ENCODE measurements at places on chromosomes 12 and 14.

DNA sequence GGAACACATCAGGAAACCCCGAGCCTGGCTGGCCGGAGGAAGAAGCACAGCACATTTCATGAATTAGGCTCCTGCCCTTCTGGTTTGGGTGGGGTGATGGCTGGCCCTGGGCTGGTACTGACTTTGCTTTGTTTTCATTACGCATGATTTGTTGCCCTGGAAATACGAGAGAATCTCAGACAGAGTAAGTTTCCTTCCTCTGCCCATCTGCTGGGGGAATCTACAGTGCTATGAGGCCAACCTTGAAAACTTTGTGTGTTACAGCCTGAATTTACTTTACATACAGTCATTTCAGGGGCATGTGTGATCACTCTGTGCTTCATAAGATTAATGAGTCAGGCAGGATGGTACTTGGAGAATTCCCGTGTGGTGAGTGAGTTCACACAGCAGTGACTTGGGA, 20.5 kb upstream of the SLC5A8 start:
- no peak for DNase-seq

GRCh38 chr12:111313833-111314259, 55.0 kb downstream of the PHETA1 start:
- peak; percentile 46 for DNase-seq

- no peak for DNase-seq
Observed at GRCh38 chr14:97276573-97276972, 479.4 kb downstream of the VRK1 start.

GRCh38 chr14:102019006-102019540, 54.7 kb downstream of the DYNC1H1 start:
- no peak for DNase-seq

GRCh38 chr12:39395866-39396265, 47.1 kb downstream of the KIF21A start:
- DNase-seq = no peak

DNA sequence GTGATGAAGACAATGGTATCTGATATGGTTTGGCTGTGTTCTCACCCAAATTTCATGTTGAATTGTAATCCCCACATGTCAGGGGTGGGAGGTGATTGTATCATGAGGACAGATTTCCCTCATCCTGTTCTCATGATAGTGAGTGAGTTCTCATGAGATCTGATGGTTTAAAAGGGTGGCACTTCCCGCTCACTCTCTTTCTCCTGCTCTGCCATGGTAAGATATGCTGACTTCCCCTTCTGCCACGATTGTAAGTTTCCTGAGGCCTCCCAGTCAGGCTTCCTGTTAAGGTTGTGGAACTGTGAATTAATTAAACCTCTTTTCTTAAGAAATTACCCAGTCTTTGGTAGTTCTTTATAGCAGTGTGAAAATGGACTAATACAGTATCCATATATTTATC, 25.6 kb upstream of the PTHLH start:
- DNase-seq = no peak

GRCh38 chr12:48414021-48414420, 58.3 kb upstream of the ANP32D start:
- DNase-seq = no peak

DNA sequence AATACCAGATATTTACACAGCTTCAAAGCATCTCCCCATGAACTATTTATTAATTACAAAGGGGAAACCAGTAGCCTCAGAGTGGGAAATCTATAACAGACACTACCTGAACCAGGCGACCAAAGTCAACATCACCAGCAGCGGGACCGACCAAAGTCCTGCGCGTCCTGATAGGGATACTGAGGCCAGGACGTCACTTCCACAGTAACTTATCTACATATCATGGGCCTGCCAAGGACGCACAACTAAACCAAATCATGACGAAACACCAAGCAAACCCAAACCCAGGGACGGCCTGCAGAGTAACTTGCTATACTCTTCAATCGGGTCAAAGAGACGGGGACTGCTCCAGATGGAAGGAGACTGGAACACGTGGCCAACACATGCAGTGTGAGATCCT, 26.0 kb upstream of the RIMBP2 start:
- DNase-seq = no peak

DNA sequence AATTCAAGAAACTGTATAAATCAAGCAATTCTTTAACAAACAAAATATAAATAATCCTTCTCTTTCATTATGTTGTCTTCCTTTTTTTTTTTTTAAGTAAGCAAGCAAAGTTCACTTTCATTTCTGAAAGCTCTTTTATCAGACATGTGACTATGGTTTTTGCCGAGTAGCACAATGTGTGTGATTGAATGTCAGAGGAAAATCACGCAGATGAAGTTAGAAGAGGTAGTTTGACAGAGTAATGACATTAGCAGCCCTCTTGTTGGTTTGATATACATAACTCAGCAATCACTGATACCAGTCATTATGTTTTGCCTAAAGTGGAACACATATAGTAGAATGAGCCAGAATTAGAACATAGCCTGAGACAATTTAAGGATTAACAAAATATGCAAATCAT, 19.0 kb downstream of the ALX1 start:
- DNase-seq = no peak

DNA sequence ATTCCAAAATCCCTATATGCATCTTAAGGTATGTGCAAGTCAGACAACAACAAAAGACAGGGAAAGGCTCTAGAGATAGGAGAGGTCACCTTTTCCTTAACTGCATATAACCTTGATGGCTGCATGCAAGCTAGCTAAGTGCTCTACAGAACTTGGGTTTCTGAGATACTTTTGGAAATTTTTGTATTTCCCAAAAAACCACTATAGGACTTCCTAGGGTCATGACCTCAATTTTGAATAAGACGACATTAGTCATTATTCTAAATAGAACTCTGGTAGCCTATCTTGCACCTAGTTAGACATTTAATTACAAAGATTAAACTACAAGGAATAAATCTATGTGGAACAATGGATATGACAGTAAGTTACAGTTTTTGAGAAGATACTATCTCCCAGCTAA, 309.3 kb downstream of the BCAT1 start:
- DNase-seq = no peak

DNA sequence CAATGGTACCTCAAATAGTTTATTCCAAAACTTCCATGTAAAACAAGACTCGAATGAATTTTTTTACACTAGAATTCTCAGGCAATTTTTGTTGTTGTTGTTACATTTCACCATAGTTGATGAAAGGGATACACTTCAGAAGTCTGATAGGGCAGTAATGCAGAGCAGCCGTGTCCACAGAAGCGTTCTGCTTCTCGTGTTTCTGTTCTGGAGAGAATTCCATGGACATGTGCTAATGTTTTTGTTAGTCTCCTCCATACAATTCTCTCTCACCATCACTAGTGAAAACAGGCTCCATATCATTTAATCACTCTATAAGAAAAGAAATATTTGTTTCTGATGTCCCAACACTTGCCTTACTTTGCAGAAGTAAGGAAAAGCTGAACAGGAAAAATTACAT, 606.1 kb downstream of the SLC16A7 start:
- peak; percentile 3 for DNase-seq

GRCh38 chr12:106130474-106131113, 8.2 kb downstream of the NUAK1 start:
- no peak for DNase-seq

DNA sequence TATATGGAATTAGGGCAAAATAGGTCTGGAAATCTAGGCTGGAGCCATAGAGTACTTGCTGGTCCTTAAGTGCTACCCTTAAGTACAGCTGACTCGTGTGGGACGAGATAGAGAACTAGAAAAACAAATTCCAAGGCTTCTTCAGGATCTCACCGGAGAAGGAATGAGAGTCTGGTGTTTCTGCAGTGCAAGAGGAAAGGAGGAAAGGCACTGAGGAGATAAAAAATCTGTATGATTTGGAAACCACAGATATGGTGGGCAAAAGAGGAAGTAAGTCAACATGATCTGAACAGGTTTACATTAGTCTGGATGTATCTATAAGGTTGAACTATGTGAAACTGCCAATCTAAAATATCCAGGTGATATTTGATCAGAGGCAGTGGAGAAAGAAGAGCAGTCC, 134.4 kb upstream of the SOX5 start:
- no peak for DNase-seq

DNA sequence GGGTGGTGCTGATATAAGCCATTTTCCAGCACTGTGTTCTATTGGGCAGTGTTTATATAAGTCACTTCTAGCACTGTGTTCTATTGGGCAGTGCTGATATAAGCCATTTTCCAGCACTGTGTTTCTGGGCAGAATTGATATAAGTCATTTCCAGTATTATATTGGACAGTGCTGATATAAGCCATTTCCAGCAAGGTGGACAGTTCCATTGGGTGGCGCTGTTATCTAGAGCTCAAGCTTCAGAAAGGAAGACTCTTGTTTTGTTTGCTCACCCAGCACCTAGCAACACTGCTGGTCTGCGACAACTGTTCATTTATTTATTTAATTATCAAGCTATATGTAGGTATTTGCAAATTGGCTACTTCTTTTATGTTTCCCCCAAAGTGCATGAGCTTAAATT, 690.3 kb downstream of the AACS start:
- DNase-seq = no peak

DNA sequence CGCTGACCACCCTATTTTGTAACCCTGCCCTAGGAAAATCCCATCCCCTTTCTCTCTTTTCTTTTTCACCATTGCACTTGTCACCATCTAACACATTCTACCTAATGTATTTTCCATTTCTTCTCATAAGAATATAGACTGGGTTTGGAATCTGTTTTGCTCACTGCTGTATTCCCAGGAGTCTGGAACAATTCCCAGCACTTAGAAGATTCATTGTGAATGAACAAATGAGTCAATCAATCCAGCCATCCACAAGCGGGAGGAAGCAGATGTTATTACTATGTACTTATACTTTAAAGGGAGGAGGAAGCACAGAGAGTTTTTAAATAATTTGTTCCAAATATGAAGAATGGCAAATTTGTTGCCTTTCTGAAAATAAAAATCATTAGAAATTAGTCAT, 142.1 kb downstream of the KIF21A start:
- no peak for DNase-seq

DNA sequence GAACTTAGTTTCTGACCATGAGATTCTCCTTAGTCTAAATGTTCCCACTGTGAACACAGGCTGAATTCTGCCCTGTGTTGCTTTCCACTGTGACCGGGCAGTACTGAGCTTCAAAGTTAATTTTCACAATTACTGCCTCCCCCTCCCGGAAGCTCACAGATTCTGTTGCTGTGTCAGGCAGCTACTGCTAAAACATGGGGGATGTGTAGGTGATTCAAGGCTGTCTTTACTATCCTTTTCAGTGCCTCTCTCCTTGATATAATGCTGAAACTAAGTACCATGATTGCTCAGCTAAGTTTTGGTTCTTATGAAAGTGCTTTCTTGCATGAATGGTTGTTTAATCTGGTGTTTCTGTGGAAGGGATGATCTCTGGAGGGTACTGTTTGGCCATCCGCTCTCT, 428.3 kb upstream of the NOVA1 start:
- no peak for DNase-seq

DNA sequence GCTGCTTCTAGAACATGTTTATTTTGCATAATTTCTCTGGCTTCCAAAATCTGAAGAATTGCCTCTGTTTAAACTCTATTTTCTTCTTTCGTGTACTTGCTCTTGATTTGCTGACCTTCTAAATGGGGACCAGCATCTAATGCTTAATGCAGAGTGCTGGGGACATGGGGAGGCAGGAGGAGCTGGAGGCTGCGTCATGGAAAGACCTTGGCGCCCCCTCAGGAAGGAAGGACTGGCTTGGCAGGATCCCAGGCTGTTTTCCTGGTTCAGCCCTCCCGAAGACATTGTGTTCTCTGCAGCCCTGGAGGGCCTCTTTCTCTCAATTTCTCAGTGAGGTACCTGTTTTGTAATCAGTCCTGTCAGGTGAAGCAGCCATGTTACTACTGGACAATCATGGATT, 5.5 kb downstream of the PRKCH start:
- DNase-seq = no peak

DNA sequence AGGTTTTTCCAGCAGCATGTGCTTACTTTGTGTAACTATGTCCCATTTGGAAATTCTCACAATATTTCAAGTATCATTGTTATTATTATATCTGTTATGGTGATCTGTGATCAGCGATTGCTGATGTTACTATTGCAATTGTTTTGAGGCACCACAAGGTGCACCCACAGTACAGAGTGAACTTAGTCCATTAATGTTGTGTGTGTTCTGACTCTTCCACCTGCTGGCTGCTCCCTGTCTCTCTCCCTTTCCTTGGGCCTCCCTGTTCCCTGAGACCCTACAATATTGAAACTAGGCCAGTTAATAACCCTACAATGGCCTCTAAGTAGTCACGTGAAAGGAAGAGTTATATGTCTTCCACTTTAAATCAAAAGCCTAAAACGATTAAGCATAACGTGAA, 153.9 kb downstream of the PIK3C2G start:
- no peak for DNase-seq

DNA sequence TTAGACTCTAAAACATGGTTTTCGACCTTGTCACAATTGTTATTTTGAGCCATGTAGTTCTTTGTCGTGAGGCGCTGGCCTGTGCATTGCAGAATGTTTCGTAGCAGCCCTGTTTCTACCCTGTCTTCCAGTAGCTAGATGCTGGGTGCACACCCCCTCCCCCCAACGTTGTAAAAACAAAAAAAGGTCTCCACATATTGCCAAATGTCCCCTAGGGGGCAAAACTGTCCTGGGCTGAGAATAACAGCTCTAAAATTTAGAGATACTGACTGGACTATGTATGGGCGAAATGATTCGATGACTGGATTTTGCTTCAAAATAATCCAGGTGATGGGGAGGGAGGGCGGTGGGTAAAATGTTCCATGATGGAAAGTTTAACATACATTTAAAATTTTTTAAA, 126.1 kb upstream of the FUT8 start:
- no peak for DNase-seq

DNA sequence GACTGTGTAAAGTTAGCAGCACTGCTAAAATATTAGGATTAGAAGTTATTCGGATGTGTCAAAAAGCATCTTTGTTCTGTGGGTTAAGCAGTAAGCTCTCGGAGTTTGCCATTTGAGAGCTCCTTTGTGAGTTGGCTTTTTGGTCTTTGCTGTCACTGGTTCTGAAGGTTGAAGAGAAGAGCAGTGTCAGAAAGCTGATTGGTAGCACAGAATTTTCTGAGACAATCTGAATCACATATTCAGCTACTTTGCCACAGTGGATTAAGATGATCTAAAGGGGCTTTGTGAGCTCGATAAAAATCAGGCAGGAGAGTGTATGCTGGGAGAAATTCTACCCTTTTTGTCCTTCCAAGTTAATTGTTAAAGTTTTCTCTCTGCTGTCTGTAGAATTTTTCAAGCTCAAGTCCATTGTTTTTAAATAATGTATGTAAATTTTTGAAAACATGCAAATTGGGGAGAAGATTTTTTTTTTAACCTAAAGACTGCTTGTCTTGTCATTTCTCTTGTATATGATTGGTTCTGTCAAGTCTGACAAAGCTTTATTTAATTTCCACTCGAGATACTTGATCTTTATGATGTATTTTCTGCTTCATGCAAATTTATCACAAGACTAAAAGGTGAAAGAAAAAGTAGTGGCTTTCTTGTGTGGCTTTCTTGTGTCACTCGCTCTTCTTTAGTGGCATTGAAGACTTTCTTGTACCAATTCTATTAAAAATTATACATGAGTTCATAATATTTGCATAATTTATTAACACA, 307.3 kb downstream of the EGLN3 start:
- DNase-seq = no peak
